EL (cell line): ENCODE measurements at places on chromosomes 11 and 22.

- peak; percentile 82 for DNase-seq
Measured at GRCh38 chr11:34243600-34244464, 114.0 kb downstream of the ABTB2 start.

GRCh38 chr11:78642979-78643675, 68.5 kb upstream of the NARS2 start:
- DNase-seq, result no peak

- no peak for DNase-seq
Measured at GRCh38 chr22:45834241-45834640, 142.7 kb downstream of the WNT7B start.

- DNase-seq, result no peak
Measured at GRCh38 chr11:44629732-44630345, 64.4 kb downstream of the CD82 start.
